ENCODE measurements at places on chromosomes 3 and 15. TPM values are rescaled to one million over a fixed set of nuclear protein-coding genes. Genes with fewer than 3 reads are reported as not detected.

The ZKSCAN7 gene
- polyA plus RNA-seq, result 4.8 TPM

The ABI3BP gene
- polyA plus RNA-seq, result 16.3 TPM

The NANOGP8 gene
- not detected for polyA plus RNA-seq

GRCh38 chr15:99590913-99591646 lies 25.3 kb downstream of the MEF2A start:
- no peak for DNase-seq

GRCh38 chr15:40929660-40930429 lies 705 bp downstream of the DLL4 start:
- DNase-seq, result no peak

DNA sequence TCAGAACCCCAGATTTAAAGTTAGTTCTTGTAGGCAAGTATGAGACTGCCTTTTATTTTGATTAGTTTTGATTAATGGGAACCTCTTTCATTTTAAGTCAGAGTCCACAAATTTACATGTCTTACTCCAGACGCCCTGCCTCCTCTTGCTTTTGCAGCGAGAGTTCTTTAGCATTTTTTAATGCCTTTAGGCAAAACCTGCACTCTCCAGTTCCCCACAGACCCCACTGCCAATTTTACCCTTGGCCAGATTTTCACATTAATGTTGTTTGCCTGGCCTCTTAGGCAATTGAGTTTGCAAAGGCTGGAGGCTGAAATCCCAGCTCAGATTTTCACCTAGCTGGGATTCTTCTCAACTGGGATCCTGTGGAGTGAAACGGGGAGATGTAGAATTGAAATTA lies 85.8 kb downstream of the GAP43 start:
- no peak for DNase-seq

DNA sequence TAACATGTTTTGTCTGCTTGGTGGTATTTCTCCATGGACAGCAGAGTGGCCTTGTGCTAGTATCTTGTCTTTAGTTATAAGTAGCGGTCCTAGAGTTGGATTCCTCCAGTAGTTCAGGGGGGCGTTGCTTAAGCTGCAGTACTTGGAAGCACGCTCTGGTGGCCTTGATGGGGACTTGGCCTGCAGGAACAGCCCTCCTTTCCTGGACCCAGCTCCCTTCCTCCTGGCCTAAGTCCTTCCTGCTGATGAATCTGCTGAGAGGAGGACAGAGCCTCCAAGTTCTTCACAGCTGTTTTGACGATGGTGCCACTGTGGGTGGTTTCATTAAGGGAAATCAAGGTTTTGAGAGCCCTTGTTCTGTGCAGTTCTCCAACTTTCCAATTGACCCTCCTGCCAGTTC lies 38.6 kb upstream of the SEC22A start:
- no peak for DNase-seq

GRCh38 chr3:131361464-131362421 lies 19.8 kb upstream of the NUDT16 start:
- no peak for DNase-seq

Data from BJ (cell line).